Activated naive CD4-positive, alpha-beta T cell (primary cell): ENCODE measurements at places on chromosomes 5 and 9.

DNA sequence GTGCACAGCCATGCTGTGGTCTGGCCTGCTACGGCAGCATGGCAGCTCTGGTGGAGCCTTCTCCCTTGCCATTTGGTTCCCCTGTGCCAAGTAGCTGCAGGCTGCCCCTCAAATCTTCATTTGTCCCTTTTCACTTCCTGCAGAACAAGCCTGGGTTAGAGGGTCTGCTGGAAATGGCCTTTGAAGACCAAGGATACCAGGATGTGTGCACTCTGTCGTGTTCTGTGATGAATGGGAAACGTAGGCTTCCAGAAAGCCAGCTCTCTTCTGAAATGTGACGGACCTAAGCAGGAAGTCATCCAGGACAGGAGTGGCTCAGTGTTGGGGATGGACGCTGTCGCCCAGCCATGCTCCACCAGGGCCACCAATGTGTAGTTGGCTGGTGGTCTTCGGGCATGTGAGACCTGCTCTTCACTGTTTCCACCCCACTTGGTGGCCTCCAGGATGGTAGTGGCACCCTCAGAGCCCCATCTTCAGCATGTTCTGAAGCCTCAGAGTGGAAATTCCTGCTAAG, 3.4 kb upstream of the POMT1 start:
- DNase-seq = no peak

DNA sequence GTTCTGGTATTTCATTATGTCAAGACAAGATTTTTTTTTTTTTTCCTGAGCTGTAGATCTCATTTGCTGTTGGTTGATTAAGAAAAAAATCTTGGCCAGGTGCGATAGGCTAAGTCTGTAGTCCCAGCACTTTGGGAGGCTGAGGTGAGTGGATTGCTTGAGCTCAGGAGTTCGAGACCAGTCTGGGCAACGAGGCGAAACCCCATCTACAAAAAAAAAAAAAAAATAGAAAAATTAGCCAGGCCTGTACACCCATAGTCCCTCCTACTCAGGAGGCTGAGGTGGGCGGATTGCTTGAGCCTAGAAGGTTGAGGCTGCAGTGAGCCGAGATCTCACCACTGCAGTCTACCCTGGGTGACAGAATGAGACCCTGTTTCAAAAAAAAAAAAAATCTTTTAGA, 12.2 kb downstream of the CDC42SE2 start:
- no peak for DNase-seq

DNA sequence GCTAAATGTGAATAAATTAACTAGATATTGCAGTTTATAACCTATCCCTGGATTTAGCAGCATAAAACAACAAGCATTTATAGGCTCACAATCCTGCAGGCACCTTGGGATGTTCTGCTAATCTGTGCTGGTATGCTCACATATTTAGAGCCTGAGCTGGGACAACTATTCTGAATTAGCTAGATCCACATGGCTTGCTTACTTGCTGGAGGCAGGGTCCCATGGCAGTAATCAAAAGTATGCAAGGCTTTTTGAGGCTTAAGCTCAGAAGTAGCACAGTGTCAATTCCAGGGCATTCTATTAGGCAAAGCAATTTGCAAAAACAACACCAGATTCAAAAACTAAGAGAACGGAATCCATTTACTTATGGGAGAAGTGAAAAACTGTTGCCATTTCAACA, 745.0 kb upstream of the ACO1 start:
- no peak for DNase-seq

GRCh38 chr5:80246001-80246758, 9.7 kb downstream of the SERINC5 start:
- no peak for DNase-seq

DNA sequence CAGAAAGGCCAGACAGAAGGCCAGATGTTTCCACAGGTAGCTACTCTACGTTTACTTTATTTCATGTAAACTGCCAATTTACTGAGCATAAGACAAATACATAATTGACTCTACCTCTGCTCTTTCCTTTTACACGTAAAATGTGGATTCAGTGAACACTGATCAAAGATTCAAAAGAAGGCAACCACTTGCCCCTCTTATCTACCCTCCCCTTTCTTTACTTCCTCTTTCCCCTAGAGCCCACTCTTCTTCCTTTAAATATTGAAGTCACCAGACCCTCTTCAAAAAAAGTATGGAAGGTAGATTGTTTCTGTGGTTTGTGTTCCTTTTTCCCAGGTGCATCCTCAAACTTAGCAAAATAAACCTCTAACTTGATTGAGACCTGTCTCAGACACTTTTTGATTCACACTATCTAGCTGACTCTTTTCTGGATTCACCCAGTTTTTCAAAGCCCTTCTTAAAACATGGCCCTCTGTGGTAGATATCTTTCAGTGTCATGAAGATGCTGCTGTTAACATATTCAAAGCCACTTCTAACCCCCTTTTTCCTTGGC, 6.7 kb downstream of the FAM114A2 start:
- DNase-seq = no peak

DNA sequence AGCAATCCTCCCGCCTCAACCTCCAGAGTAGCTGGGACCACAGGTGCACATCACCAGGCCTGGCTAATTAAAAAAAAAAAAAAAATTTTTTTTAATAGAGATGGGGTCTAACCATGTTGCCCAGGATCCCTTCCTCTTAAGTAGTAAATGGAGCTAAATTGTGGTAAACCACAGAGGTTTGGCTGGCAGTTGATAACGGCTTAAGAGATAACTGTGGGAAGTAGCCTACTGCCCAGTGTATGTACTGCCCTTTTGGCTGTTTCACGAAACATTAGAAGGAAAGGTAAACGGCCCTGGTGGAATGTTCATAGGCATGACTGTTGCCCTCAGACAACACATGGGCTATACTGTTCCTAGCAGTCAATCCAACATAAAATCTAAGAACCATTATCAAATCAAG, 44.4 kb downstream of the HMGCR start:
- no peak for DNase-seq

GRCh38 chr9:95459851-95460517, 56.8 kb downstream of the PTCH1 start:
- DNase-seq = no peak

DNA sequence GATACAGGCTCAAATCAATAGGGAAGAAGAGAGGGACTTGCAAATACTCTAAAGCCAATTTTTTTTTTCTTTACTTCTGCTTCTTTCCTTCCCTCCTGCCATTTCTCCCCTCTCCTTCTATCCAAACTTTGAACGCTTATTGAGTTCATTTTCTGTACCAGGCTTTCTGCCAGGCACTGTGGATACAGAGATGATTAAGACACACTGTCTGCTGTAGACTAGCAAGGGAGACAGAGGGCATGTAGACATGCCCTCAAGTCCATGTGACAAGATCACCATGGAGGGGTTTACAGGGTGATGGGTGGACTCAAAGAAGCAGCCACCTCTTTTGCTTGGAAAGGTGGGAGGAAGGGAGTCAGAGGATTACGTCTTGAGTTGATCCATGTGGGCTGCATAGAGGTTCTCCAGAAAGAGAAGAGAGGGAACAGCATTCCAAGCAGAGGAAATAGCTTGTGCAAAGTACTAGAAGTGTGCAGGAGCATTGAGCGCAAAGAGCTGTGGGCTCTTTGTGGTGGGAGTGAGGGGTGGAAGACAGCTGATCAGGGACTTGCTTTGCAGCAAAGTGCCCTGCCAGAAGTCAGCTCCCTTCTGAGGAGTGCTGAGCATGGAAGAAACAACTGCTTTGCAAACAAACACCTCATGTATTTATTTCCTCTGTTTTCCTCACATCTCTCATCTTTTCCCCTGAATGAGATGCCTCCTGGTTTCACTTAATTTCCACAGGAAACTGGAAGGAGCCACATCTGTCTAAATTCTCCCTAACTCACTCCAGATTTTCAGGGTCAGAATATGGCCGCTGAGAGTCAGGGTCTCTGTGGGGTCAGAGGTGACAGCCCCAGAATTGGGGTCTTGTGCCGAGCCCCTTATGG, 64.4 kb upstream of the COL15A1 start:
- DNase-seq = no peak

DNA sequence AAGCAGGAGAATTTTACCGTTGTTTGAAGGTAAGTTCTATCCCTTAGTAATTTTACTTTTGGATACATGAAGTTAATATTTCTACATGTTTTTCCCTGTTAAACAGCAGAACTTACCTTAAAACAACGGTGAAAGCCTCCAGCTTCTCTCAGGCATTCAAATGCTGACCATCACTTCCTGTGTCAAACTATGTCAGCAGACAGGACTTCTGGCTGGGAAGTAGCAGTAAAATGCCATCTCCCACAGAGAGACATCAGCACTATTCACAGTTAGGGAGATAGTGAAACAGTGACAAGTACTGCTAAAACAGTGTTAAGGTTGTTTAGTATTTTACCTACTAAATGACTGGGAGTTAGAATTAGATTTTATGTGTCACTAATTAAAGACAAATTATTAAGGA, 34.2 kb upstream of the GOLGA1 start:
- no peak for DNase-seq
